Hindlimb muscle (tissue), 1 donor: ENCODE measurements at places on chromosomes 12 and 14.
A peak's percentile ranks its signal among the peaks of the same experiment; 100 is the strongest.

DNA sequence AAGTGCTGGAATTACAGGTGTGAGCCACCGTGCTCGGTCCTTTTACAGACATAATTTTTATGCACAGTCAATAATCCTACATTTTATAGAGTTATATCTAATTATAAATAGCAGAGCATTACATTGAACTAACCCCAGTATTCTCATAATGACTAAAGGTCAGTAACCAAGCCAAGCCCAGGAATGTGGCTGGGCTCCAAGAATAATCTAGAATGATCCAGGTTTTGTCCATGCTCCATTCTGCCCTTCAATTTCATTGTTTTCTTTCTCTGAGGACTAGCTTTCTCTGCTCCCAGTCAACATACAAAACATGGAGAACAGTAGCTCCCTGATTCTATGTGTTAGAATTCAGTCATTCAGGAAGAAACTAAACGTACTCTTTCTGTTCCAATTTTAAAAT lies 92.1 kb upstream of the KRR1 start:
- no peak for DNase-seq

- DNase-seq: no peak
Observed at GRCh38 chr14:53790731-53791500, 165.7 kb downstream of the BMP4 start.

GRCh38 chr14:20798932-20799331 lies 3.7 kb downstream of the RNASE1 start:
- no peak for DNase-seq

DNA sequence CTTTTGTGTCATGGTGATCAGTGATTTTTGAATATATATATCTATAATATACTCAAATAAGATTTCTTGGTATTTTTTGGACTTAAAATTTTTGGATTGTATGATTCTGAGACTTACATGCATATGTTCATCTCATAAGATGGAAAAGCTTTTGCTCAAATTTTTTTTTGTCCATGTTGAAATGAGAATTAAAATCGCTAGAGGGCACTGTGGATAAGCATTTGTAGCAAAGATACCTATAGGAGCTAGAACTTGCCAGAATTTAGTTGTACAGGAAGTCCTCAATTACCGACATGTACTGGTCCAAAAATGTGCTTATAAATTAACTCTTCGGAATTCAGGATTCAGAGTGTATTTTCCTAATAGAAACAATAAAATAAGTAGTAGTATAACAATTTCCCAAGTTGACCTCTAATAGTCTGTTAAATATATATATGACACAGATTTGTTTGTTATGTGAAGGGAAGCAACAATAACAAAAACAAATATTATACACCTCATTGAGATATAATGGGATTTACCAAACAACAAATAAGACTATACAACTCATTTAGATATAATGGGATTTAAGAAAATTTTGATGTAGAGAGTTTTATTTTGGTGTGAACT lies 179.6 kb downstream of the TMEM117 start:
- DNase-seq: peak; percentile 56

DNA sequence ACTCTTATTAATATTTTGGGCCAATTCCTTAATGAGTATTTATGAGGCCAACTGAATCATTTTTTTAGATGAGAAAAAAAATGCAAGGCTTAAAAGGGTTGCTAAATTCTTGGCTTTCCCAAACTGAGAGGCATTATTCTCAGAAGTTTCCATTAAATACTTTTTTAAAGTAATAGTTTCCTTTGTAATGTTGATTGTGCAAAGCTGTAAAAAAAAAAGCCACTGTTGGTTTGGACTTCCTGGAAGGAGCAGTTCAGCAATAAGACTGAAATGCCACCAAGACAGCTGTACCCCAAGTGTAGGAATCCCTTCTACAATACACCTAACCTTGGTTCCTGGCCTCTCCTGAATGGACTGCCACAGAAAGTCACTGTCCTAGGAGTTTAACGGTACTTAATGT lies 231.3 kb downstream of the MON2 start:
- DNase-seq: no peak
